ENCODE measurements at places on chromosomes 1 and 21.
A peak's percentile ranks its signal among the peaks of the same experiment; 100 is the strongest.

DNA sequence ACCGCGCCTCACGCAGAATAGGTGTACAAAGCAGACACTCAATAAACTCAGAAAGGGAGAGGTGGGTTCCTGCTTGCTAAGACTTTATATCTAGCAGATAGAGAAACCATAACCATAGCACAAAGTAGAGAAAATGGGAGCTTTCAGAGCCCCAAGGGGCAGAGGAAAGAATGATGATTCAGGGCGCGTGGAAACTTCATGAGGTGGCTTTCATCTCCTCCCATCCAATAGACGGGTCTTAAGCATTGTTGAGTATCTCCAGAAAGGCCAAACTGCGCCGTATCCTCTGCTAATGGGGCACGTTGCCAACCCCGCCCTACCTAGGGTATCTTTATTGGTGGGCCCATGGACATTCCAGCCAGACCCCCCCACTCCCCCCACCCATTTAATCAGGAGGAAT is 778 bp upstream of the MIXL1 start:
- H3K27me3 ChIP-seq = no peaks in the 10 kb centered on the region
- H3K4me1 ChIP-seq = peaks cover 5% of the 10 kb centered on the region
- H3K36me3 ChIP-seq = no peaks in the 10 kb centered on the region
- DNase-seq = no peak
- H3K4me3 ChIP-seq = no peak overlapping the region
- H3K27ac ChIP-seq = no peak overlapping the region

- H3K27me3 ChIP-seq = no peaks in the 10 kb centered on the region
- no peak for DNase-seq
- H3K4me1 ChIP-seq = peaks cover 6% of the 10 kb centered on the region
- H3K27ac ChIP-seq = no peak overlapping the region
Measured at GRCh38 chr1:53377438-53377841, 49.6 kb upstream of the LRP8 start.

- no peak overlapping the region for H3K27ac ChIP-seq
- H3K4me1 ChIP-seq = no peaks in the 10 kb centered on the region
- no peak for DNase-seq
- no peaks in the 10 kb centered on the region for H3K36me3 ChIP-seq
Measured at GRCh38 chr1:100452641-100453040, 85.3 kb upstream of the GPR88 start.

DNA sequence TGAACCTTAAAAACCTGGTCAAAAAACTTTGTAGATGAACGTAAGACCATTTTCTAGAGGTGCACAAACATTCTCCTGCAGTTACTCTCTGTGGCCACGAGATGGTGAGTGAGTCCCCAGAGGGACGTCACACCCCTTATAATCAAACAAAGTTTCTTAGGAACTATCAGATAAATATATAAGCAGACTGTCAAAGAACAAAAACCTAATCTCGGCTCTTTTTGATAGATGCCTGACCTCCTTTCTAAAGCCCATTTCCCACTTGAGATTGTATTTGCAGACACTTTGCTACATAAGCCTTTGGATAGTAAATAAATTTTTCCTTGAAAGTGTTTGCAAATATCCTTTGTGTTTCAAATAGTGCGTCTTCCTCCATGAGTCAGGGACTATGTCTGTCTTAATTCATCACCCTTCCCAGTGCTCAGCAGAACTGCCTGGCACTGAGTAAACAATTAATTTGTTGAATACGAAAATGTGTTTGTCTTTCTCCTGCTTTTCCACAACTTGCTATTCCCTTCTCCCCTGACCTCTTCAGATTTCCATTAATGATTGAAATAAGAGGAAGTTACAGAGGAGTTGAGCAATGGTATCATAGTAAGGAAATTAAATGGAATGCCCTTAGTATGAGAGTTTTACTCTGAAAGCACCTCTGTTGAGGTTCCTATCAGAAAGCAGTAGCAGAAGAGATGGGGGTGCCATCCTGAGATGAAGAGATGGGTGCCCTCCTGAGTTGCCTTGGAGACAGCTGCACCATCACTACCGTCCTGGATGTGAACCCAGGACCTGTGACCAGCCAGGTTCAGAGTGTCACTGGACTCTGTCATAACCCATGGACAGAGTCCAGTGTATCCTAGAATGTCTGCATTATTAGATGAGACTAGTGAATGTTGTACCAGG is 57.8 kb upstream of the RAVER2 start:
- H3K36me3 ChIP-seq = peaks cover 10% of the 10 kb centered on the region
- H3K27me3 ChIP-seq = no peaks in the 10 kb centered on the region
- peak; percentile 49 for DNase-seq
- H3K27ac ChIP-seq = no peak overlapping the region
- no peak overlapping the region for H3K4me3 ChIP-seq
- H3K4me1 ChIP-seq = no peaks in the 10 kb centered on the region

GRCh38 chr1:207823880-207824566 is 72.2 kb downstream of the CD46 start:
- no peak overlapping the region for H3K4me3 ChIP-seq
- H3K4me1 ChIP-seq = peaks cover 5% of the 10 kb centered on the region
- no peaks in the 10 kb centered on the region for H3K27me3 ChIP-seq

DNA sequence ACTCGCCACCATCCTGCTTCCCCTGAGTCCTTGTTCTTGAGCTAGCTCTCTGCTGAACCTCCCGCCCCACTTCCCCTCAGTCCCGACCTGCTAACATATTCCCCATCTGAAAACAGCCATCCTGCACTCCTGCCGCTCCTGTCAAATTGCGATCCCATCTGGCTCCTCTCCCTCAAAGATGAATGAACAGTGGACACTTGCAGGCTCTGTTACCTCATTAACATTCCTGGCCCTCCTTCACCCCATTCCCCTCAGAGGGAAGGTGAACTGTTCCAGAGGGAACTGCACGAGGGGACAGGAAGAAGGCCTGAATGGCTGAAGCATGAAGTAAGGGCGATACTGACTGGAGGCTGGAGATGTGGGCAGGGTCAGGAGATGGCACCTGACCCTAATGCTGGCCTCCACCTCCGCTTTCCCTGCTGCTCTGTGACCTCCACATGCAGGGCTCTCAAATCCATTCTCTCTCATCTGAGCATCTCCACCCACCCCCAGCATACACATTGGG is 7.4 kb upstream of the CELSR2 start:
- DNase-seq = no peak
- H3K36me3 ChIP-seq = peaks cover 23% of the 10 kb centered on the region
- no peak overlapping the region for H3K4me3 ChIP-seq
- H3K4me1 ChIP-seq = peaks cover 14% of the 10 kb centered on the region

- no peaks in the 10 kb centered on the region for H3K36me3 ChIP-seq
- DNase-seq = no peak
Measured at GRCh38 chr1:214989341-214989740, 93.2 kb upstream of the KCNK2 start.

DNA sequence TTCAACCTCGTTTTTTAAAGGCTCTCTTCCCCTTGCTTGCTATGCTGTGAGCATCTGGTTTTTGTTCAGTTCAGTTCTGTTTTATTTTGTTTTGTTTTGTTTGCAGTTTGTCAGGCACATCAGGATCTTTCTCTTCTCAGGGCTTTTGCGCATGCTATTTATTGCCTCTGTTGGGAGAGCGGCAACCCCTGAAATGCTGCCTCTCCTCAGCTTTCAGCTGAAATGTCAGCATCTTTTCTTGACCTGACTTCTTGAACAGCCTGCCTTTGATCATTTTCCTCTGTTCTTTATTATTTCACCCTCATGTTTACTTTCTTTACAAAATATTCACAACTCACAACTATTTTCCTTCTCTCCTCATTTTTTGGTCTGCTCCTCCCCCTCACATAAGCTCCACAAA is 50.4 kb upstream of the RC3H1 start:
- no peaks in the 10 kb centered on the region for H3K36me3 ChIP-seq
- no peak for DNase-seq
- H3K27ac ChIP-seq = no peak overlapping the region
- no peak overlapping the region for H3K4me3 ChIP-seq

- H3K4me3 ChIP-seq = peak overlapping the region; percentile 37
- peaks cover 23% of the 10 kb centered on the region for H3K4me1 ChIP-seq
Measured at GRCh38 chr1:186183970-186184628, 191.0 kb downstream of the TPR start.

DNA sequence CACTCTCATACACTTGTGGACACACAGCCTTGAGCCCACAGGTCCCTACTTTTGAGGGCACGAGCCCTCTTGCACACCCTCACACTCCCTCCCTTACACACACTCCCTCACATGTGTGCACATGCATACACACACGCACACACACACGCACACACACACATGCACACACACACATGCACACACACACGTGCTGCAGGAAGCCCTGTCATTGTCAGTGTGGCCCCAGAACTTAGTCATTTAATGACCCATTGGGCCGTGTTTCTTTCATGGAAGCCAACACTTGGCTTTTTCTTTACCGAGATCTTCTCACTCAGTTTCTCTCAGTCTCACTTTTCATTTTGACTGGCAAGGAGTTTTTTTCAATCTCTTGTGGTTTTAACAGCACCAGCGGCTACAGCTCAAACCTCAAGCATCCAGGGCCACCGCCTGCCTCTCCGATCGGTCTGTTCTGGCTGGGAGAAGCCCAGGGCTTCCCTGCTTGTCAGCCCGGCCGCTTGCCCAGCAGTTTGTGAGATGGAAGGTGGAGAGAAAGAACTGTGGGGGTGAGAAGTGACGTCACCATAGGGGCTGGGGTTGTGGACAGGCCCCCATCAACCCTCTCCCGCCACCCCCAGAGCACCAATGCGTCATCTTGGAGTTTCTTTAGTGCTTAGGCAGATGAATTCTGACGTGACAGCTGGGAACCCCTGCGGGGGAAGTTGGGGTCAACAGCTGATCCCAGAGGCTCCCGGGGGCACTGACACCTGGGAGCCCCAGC is 15.8 kb upstream of the TNFRSF8 start:
- no peak overlapping the region for H3K4me3 ChIP-seq
- H3K27ac ChIP-seq = no peak overlapping the region
- no peak for DNase-seq
- no peaks in the 10 kb centered on the region for H3K36me3 ChIP-seq

DNA sequence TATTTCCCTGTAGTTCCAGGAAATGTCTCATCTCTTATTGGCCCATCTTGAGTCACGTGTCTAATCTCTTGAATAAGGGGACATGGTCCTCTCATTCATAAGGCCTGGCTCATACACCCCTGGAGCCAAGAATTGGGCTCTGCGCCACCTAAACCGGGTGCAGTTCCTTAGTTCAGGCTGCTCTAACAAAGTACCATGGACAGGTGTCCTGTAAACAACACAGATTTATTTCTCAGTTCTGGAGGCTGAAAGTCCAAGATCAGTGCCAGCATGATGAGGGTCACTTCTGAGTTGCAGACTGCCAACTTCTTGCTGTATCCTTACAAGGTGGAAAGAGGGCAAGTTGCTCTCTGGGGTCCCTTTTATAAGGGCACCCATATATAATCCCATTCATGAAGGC is 60.2 kb upstream of the VAMP3 start:
- H3K4me1 ChIP-seq = no peaks in the 10 kb centered on the region
- H3K27ac ChIP-seq = no peak overlapping the region
- peaks cover 2% of the 10 kb centered on the region for H3K27me3 ChIP-seq
- no peaks in the 10 kb centered on the region for H3K36me3 ChIP-seq
- H3K4me3 ChIP-seq = no peak overlapping the region

DNA sequence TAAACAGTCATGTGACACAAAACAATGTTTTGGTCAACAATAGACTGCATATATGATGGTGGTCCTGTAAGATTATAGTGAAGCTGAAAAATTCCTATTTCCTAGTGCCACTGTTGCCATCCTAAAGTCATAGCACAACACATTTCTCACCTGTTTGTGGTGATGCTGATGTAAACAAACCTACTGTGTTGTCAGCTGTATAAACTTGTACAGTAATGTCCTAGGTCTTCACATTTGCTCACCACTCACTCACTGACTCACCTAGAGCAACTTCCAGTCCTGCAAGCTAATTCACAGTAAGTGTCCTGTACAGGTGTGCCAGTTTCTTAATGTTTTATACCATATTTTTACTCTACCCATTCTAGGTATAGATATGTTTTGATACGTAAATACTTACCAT is 326.1 kb upstream of the USP24 start:
- H3K27me3 ChIP-seq = no peaks in the 10 kb centered on the region
- H3K4me1 ChIP-seq = no peaks in the 10 kb centered on the region
- no peak for DNase-seq
- H3K27ac ChIP-seq = no peak overlapping the region

DNA sequence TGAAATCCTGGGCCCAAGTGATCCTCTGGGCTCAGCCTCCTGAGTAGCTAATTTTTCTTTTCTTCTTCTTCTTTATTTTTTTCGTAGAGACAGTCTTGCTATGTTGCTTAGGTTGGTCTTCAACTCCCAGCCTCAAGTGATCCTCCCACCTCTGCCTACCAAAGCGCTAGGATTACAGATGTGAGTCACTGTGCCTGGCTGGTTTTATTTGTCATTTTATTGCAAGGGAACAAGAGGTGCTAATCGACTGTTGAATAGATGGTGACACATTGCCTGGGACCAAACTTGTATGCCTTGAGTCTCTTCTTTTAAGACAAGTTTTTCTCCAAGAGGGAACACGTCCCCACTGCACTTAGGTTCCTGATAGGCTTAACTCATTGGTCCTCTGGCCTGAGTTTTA is 20.0 kb upstream of the KLHDC8A start:
- DNase-seq = no peak
- peaks cover 4% of the 10 kb centered on the region for H3K4me1 ChIP-seq
- no peaks in the 10 kb centered on the region for H3K36me3 ChIP-seq
- no peak overlapping the region for H3K27ac ChIP-seq
- no peaks in the 10 kb centered on the region for H3K27me3 ChIP-seq

DNA sequence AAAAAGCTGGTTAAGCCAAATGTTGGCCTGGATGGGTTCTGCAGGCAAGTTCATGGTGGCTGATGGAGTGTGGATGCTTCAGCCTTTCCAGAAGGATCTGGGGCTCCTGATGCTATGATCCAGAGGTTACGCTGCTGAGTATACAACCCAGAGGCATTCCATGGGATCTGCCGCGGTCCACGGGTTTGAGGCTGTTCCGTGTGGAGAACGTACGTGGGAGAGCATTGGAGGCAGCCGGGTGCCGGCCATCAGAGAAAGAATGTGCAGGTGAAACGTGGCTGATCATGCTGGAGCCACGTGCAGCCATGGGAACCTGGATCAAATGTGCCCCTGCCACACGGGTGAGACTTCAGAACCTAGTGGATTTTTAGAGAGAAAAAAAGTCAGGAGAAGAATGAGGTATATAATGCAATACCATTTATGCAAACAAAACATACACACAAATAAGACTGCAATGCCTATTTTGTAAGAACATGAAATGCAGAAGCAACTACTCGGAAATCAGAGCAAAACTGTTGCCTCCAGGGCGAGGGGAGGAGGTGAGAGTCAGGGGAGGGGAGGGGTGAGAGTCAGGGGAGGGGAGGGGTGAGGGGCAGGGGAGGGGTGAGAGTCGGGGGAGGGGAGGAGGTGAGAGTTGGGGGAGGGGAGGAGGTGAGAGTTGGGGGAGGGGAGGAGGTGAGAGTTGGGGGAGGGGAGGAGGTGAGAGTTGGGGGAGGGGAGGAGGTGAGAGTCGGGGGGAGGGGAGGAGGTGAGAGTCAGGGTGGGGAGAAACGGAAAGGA is 116.5 kb upstream of the C1orf174 start:
- no peaks in the 10 kb centered on the region for H3K4me1 ChIP-seq
- no peak for DNase-seq
- H3K4me3 ChIP-seq = no peak overlapping the region
- H3K27me3 ChIP-seq = no peaks in the 10 kb centered on the region
- no peak overlapping the region for H3K27ac ChIP-seq

GRCh38 chr1:181032535-181032934 is 1.2 kb upstream of the MR1 start:
- no peak for DNase-seq
- no peak overlapping the region for H3K4me3 ChIP-seq
- no peaks in the 10 kb centered on the region for H3K27me3 ChIP-seq
- H3K27ac ChIP-seq = no peak overlapping the region
- H3K4me1 ChIP-seq = peaks cover 10% of the 10 kb centered on the region

- DNase-seq = no peak
- H3K4me1 ChIP-seq = no peaks in the 10 kb centered on the region
- no peaks in the 10 kb centered on the region for H3K36me3 ChIP-seq
- H3K27me3 ChIP-seq = no peaks in the 10 kb centered on the region
Measured at GRCh38 chr1:98557895-98558294, 103.6 kb upstream of the SNX7 start.
